ENCODE measurements at places on chromosomes 2 and 18.

DNA sequence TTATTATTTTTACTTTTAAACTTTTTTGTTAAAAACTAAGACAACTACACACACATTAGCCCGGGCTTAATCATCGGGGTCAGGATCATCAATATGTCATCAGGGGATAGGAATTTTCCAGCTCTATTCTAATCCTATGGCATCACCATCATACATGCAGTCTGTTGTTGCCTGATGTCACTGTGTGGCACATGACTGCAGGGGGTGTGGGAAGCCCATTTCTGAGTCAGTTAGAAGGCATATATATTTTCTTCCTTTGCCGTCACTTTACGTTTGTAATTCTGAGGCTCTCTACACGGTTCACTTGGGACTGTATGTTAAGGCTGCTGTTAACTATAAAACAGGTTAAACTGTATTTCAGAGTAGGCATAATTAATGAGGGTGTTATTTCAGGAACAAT lies 144.4 kb upstream of the ITGA6 start:
- DNase-seq, result no peak

- DNase-seq, result no peak
Measured at GRCh38 chr2:231386446-231386845, 9.1 kb upstream of the B3GNT7 start.

DNA sequence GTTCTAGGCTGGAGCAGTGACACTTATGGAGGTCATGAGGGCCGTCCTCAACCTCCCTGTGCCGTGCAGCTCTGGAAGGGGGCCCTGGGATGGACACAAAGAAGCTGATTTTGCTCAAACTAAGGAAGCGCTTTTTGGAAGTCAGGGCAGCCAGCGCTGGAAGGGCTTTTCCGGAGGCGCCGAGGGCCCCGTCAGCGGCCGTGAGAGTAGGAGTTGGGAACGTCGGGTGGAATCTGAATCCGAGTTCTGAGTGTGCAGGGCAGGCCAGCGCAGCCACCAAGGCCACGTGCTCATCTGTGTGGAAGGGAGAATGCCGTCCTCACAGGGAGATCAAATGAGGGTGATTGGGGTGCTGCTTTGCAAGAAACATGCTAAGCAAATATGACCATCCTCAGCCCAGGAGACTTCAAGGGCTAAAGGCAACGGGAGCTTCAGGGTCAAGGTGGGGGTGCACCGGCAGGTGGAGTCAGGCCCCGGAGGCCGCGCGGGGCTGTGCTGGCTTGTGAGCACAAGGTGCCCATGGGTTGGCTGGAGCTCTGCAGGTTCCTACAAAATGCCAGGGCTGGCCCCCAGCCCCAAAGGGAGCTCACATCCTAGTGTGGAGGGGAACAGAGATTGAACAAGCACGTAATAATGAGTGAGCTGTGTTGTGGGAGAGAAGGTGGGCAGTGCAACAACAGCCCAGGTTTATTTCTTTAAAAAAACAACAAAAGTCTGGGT lies 70.4 kb upstream of the HPCAL1 start:
- no peak for DNase-seq

GRCh38 chr18:36905571-36905970 lies 76.6 kb downstream of the KIAA1328 start:
- no peak for DNase-seq

GRCh38 chr18:34297287-34297686 lies 72.6 kb upstream of the NOL4 start:
- DNase-seq, result no peak

- DNase-seq, result no peak
Measured at GRCh38 chr2:16088035-16088801, 147.9 kb downstream of the MYCN start.

DNA sequence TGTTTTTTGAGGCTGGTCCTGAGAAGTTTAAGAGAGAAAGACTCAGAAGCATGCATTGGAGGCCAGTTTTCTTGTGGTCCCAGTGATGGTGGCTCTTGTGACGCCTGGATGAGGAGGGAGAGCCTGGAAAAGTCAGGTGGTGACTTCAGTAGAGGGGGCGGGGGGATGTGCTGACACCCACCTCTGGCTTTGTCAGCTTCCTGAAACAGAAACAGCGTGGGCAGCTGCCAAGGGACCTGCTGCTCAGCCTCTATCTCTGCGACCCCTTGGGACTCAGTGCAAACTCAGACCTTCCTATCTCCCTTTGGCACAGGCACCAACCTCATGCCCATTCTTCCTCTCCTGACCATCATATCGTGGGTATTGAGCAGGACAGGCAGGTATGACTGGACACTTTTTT lies 6.4 kb downstream of the TGFBRAP1 start:
- no peak for DNase-seq

- DNase-seq, result peak; percentile 57
Measured at GRCh38 chr2:207143215-207144172, 22.3 kb downstream of the KLF7 start.

GRCh38 chr18:76464281-76465259 lies 30.5 kb downstream of the ZNF516 start:
- no peak for DNase-seq

- DNase-seq, result no peak
Measured at GRCh38 chr2:164796999-164797398, 44.6 kb downstream of the COBLL1 start.

- no peak for DNase-seq
Measured at GRCh38 chr2:191247381-191248057, 2.3 kb downstream of the MYO1B start.

DNA sequence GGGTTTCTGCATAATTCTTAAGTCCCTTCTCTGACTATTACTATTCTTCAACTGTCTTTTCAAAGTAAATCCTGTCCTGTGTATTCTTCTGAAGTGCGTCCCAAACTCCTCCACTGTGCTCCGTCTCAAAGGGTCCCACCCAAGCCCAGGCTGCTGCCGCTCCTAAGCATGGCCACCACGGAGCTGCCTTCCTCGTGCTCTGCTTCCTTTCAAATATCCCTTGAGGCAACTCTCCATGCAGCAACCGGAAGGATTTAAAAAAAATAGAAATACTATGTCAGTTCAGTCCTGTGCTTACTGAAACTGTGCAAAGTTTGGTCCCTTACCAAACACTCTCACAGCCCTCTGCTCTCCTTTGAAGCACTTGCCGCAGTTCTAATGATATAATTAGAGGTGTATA lies 116.1 kb downstream of the NOL10 start:
- no peak for DNase-seq

DNA sequence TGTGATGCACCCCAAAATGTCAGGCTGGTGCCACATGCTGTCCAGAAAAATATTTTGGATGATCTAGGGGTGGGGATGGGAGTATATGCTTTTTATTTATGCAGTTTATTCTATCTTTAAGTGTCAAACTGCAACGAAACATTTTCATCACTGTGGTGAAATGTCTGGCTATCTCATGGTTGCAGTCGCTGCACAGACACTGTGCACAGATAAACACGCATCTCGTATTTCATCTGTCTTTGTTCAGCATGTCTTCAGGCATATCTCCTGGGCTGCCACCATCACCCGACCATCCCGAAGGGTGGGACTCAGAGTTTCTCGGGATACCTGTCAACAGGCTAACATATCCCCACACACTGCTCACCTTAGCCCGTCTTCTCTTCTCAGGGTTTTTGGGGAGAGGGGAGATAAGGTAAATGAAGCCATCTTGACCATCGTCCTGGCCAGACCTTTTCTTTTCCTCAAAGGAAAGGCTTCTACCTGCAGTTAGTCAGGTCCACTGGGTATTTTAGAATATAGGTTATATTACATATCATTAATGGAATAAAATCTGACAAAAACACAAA lies 80.7 kb upstream of the NABP1 start:
- no peak for DNase-seq

DNA sequence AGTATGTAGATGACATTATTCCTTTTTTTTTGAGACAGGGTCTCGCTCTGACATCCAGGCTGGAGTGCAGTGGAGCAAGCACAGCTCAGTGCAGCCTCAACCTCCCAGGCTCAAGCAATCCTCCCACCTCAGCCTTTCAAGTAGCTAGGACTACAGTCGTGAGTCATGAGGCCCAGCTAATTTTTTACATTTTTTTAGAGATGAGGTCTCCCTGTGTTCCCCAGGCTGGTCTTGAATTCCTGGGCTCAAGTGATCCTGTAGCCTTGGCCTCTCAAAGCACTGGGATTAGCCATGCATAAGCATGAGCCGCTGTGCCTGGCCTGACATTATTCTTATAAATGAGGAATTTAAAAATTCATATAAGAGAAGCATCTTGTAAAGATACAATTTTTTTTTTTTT lies 86.9 kb downstream of the FAM117B start:
- no peak for DNase-seq

DNA sequence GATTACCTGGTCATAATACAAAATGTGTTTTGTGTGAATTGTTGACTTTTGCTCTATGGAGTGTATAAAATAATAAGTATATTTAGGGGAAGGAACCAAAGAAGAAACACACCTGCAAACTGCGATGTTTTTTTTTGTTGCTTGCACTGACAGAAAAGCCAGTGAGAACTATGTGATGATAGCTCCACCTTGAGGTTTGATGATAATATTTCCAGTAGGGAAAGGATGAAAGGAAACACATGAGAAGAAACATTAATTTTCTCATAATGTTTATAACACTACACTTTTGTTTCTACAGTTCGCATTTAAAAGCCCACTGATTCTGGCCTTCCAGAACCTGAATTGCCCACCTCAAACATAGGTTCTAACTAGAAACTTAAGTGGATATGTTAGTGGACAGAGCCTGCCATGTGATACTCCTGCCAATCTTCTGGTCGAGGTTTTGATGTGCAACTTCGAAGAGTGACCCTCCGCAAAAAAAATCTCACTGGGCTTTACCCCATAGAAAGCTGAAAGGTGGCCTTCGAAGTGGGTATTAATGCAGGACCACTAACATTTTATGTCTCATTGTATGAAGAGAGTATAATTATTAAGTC lies 476.4 kb upstream of the SPHKAP start:
- no peak for DNase-seq

GRCh38 chr2:41973871-41974270 lies 74.0 kb upstream of the PKDCC start:
- no peak for DNase-seq

DNA sequence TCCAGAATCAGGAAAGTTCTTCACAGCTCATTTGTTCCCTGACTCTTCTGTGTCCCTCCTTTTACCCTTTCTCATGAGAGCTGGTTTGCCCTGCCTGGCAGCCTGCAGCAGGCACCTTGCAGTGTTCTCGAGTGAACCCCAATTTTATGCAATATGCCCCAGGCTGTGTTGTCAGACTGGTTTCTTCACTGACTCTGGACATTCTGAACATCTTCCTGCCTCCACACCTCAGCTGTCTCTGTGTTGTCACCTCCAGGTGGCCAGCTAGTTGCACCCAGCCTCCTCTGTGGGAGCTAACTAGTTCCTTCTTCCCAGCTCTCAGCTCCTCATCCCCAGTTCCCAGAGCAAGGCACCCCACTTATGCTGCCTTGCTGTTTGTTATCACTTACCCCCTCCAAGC lies 5.5 kb downstream of the SETBP1 start:
- no peak for DNase-seq

- DNase-seq, result peak; percentile 75
Measured at GRCh38 chr2:237674731-237675276, 47.4 kb downstream of the LRRFIP1 start.

DNA sequence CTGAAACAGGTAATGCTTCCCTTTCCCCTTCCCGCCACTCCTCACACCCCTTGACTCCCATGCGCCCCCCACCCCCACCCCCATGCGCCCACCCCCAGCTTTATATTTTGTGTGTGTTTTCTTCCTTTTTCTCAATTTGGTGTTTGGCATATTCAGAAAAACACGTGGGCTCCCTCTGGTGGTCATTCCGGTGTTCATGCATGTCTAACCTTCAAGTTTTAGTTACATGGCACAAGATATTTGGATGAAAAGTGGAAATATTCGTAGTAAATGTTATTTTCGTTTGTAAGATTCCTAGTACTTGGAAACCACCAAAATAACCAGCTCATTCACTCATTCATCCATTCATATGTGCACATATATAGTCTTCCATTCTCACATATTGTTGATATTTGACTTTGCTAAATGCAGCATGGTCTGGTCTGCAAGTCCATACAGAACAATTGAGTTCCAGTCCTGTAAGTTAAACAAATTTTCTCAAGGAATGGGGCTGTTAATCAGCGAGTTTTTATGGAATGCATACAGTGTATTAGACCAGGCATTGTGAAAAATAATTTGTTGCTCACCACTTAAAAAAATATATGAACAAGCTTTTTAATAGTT lies 143.6 kb upstream of the MAP3K20 start:
- DNase-seq, result peak; percentile 74

DNA sequence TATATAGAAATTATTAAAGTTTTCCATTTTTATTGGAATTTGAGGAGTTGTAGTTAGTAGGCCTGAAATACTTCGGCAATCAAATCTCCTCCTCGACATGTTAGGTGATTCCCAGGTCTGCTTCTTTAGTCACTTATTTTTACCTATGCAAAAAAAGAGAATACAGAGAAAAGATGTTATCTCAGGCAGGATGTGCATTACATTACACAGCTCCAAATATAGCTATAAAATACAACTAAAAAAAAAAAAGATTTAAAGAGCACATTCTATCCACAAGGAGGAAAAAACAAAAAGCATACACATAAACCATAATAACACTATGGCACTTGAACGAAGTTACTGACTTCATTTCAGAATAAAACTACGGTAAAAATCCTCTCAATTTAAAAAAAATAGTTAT lies 8.1 kb downstream of the STK17B start:
- no peak for DNase-seq

DNA sequence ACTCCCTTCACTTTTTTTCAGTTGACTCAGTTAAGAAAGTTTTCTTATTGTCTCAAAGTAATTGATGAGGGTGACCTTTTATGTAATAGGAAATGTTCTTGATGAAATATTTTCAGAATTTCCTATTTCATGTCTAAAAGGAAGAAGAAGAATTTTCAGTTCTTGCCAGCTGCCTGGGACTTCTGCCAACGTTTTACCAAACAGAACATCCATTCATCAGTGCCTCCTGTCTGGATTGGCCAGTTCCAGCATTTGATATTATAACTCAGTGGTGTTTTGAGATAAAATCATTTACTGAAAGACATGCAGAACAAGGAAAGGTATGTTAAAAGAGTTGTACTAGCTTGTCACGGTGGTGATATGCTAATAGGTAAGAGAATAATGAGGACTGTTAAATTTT lies 104.7 kb upstream of the MYO3B start:
- no peak for DNase-seq

DNA sequence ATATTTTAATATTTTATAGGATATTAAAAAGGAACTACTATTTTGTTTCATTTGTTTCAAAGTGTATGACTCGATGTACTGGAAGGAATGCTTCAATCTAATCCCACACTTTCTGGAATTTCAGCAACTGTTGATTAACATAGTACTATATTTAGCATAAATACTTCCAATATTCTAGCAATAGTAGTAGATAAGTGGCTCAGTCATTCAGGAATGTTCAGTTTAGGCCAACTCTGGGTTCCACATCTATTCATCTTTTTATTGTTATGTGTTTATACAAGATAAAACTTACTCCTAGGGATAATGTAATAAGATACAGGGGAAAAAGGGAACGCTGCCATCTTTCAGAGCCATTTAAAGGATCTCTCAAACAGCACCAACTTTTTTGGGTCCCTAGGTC lies 22.3 kb upstream of the ORC2 start:
- no peak for DNase-seq

DNA sequence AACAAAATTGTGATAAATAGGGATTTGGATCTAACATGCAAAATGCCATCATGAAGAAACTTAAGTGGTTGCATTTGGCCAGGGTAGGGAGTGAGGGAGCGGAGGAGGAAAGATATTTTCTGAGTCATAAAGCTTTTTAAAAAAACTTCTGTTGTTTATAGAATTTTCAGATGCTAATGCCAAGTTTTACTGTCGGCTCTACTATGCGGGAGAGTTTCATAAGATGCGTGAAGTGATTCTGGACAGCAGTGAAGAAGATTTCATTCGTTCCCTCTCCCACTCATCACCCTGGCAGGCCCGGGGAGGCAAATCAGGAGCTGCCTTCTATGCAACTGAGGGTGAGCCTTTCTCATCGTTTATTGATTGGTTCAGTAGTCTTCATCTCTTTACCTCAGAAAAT lies 56.0 kb upstream of the PTH2R start:
- DNase-seq, result no peak
